Hypothalamus (tissue), 51 donors: ENCODE measurements at places on chromosomes 2 and 18.

- DNase-seq = no peak
Observed at GRCh38 chr18:28837100-28837499, 660.2 kb upstream of the CDH2 start.

DNA sequence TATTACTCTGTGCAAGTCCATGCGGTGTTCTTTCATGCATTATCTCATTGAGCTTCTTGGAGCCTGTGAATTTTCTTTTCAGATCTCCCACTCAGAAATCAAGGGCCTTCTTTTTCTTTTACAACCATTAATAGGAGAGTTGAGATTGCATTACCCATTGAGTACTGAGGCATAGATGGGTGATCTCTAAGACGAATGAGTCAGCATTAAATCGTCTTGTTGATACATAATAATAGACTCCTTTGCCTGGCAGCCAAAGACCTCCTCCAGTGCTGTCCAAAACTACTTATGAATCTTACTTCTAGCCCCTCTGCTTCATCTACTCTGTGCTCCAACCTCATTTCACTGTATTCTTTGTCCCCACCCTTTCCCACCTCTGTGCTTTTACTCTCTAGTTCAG lies 180.5 kb downstream of the AGPS start:
- DNase-seq = no peak

DNA sequence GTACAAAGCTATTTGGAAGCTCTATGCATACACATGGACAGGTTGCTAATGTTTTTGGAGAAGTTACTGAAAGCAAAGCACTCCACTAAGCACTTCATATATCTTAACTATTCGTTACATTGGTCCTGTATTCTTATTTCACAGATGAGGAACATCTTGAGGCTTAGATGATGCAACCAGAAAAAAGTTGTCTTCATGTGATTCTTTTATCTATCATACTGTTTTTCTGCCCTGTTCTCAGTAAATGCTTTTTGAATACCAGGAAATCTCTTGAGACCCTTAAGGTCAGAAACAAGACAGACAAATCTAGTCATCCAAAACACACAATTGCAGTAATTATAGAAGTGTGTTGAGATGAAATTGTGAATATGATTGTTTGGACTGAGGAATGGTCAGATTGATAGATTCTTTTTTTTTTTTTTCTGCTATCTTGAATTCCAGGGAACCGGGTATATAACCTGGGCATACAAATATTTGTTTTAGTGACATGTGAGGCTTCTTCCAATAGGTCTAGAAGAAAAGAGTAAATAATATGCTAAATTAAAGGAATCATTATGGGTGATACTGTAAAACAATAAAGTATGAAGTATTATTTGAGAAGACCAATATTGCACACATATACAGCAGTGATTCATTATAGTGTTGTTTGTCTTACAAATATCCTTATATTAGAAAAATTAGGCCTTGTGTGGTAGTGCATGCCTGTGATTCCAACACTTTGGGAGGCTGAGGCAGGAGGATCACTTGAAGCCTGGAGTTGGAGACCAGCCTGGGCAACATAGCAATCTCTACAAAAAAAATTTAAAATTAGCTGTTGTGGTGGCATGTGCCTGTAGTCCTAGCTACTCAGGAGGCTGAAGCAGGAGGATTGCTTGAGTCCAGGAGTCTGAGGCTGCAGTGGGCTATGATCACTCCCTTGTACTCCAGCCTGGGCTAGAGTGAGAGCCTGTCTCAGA lies 33.7 kb downstream of the EHBP1 start:
- no peak for DNase-seq

DNA sequence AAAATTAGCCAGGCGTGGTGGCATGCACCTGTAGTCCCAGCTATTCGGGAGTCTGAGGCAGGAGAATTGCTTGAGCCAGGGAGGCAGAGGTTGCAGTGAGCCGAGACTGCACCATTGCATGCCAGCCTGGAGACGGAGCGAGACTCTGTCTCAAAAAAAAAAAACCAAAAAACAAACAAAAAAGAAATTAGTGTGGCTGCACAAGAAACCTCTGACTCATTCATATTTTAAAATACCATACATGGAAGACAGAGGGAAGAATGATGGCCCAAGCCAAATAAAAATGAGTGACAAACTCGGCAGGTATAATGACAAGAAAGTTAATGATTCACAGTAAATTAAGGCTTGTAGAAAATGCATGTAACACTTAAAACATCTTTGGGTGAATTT lies 875.8 kb downstream of the EPHA4 start:
- no peak for DNase-seq

GRCh38 chr2:9236045-9236344 lies 29.4 kb downstream of the ASAP2 start:
- no peak for DNase-seq

GRCh38 chr2:102043560-102043959 lies 51.8 kb downstream of the IL1R2 start:
- DNase-seq = no peak

DNA sequence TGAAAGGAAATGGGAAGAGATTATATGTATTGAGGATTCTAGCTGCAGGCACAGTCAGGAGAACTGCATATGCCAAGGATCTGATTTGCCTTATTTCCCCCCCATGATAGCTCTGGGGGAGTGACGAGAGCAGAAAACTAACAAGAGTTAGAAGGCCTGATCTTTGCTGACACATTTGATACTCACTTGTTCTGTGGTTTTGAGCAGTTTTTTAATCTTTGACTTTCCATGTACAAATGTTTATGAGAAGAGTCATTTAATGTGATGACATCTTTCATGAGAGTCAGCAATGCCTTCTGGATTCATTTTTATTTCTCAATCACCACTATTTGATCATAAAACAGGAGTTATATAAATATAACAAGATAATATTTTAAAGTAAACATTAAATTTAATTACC lies 12.7 kb upstream of the SERPINB7 start:
- no peak for DNase-seq

DNA sequence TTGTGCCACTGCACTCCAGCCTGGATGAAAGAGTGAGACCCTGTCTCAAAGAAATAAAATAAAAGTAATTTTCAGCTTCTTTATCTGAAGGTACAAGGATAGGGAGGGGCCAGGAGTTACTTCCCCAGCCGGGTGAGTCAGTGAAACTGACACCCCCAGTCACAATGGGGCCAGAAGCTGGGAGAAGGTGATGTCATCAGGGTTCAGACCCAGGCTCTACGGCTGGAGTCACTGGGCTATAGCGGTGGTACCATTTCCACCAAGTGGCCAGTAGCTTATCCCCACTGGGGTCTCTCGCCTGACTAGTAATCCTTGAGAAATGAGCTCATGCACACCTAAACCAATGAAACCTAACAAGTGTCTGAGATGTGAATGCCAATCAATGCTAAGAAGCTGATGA lies 107.9 kb downstream of the ALPK2 start:
- DNase-seq = no peak

- DNase-seq = no peak
Observed at GRCh38 chr2:23354554-23354953, 30.4 kb upstream of the KLHL29 start.

DNA sequence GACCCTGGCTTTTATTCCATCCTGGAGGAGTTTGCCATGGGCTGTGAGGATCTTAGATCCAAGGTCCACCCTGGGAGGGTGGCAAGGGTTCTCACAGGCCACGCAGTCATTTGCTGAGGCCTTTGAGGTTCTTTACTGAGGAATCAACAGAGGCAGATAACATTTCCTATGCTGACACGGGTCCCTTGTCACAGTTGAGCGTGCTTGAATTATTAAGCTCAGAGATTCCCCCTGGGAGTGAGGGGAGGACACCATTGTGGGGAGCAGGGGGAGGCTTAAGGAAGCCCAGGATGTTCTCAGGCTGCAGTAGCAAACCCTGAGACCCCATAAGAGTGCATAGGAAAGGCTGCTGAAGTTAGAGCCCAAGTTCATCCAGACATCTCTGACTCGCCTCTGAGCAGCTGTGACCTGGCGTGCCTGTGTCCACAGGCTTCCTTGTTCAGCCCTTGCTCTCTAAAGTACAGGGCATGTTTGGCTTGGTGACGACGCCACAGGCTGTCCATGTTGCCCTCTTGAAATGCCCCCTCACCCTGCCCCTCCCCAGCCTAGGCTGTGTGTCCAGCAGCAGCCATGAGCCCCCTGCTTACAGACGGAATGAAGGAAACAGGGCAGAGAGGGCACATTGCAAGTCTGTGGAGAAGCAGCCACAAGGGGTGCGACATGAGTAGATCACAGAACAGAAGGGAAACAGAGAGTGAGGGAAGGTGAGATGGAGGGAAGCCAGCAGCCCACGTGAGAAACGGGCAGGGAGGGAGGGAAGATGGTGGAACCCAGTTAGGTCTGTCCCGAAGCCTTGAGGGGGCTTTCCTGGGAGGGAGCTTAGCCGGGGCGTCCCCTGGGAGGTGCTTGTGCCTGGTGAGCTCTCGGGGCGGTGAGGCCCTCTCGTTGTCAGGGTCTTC lies 34.0 kb downstream of the NAPG start:
- no peak for DNase-seq

DNA sequence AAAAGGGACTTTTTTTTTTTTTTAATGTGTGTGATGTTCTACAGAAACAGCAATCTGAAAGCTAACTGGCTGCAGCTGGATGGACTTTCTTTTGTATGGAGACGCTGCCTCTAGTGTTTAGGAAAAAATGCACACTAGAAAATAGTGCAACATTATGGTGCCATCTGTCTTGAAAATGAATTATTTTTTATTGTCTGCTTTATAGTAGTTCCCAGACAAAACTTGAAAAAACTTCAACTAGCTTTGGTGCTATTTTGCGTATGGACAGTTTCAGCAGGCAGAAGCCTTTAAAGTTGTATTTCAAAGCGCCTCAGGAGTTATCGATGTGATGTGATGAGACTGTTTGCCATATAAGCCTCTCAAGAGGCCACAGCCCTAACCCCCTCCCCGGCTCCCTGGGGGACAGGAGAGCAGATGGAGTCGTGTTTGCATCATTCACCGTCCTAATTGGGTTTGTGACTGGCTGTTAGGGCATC lies 86.9 kb downstream of the LTBP1 start:
- DNase-seq = no peak

DNA sequence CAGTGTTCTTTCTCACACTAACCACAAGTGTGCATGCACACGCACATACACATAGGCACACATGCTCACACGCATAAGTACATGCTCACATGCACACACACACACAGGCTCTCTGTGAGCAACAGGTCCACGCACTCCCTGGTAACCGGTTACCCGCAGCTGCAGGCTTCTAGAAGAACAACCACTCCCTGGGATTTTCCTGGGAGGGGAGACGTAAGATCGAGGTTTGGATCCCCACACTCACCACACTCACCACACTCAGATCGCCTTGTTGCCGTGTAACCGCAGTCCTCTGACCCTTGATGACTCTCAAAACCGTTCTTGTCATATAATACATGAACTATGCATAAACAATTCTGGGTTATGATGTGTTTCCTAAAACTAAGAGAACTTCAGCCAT lies 42.2 kb downstream of the TTC32 start:
- no peak for DNase-seq

DNA sequence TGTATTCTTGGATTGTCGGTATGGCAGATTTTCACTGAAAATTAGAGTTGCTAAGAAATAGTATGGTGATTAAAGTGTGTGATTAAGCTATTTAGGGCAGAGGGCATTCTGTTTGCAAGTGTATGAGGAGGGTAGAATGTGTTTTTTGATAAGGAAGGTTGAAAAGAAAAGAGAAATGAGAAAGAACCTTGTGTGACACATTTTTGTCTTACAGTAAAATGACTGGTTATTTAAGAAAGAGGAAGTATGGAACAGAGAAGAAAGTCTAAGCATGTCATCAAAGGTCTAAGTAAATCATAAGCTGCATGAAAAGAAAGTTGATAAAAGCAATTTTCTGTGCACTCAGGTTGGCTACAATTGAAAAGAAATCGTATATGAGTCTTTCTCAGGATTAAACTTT lies 5.2 kb upstream of the RSAD2 start:
- DNase-seq = no peak

DNA sequence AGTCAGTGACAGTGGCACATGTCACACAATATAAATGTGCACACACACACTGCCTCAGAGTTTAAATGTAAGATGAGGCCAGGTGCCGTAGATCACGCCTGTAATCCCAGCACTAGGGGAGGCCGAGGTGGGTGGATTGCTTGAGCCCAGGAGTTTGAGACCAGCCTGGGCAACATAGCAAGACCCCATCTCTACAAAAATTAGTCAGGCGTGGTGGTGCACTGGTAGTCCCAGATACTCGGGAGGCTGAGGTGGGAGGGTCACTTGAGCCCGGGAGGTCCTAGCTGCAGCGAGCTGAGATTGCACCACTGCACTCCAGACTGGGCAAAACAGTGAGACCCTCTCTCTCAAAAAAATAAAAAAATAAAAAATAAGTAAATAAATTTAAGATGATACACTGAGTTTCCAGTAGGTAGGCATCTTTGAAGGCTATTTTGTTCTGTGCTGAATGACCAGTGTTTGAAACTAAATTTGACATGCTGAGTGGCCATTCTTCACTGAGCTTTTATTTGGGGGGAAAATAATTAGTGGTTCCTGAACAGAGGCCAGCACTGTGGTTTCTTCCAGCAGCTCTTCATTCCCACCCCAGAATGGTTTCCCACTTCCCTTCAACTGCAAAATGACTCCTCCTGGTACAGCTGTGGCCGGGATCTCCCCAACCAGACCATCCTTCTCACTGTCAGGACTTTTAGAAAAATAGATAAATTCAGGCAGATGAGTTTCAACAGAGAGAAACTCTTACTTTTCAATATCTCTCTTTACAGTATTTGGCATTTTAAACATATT lies 44.9 kb downstream of the PSMG2 start:
- no peak for DNase-seq

DNA sequence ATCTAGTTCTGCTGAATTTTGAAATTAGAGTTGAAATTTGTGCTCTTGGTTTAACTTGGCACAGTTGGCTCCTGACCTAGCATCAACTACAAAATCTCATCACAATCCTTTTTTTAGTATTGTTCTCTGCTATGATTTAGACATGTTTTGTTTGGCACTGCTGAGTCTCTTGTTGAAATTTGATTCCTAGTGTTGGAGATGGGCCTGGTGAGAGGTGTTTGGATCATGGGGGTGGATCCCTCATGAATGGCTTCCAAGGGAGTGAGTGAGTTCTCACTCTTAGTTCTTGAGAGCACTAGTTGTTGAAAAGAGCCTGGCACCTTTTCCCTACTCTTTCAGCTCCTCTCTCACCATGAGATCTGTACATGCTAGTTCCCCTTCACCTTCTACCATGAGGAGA lies 605.6 kb upstream of the SLC39A10 start:
- no peak for DNase-seq

GRCh38 chr18:26074246-26074645 lies 16.2 kb downstream of the SS18 start:
- DNase-seq = no peak

DNA sequence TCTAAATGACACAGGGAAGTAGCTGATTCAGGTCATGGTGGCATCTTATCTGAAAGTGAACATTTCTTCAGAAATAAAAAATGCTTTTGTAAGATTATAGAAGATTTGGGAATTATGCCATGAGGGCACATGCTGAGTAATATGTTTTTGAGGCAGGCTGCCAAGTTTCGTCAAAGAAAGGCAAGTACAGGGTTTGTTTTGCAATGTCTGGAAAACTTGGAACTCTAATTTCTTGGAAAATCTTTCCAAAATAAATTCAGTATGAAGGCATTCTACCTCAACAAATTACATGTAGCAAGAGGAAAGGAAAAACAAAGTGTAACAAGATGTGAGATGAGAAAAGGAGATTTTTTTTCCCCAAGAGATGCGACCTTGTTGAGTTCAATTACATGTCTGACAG lies 167.7 kb downstream of the PLCL1 start:
- DNase-seq = no peak

- DNase-seq = no peak
Observed at GRCh38 chr2:215535125-215535668, 99.3 kb upstream of the FN1 start.

GRCh38 chr2:123040506-123040905 lies 984.6 kb upstream of the CNTNAP5 start:
- DNase-seq = no peak
